ENCODE measurements at places on chromosomes 5 and 9.

DNA sequence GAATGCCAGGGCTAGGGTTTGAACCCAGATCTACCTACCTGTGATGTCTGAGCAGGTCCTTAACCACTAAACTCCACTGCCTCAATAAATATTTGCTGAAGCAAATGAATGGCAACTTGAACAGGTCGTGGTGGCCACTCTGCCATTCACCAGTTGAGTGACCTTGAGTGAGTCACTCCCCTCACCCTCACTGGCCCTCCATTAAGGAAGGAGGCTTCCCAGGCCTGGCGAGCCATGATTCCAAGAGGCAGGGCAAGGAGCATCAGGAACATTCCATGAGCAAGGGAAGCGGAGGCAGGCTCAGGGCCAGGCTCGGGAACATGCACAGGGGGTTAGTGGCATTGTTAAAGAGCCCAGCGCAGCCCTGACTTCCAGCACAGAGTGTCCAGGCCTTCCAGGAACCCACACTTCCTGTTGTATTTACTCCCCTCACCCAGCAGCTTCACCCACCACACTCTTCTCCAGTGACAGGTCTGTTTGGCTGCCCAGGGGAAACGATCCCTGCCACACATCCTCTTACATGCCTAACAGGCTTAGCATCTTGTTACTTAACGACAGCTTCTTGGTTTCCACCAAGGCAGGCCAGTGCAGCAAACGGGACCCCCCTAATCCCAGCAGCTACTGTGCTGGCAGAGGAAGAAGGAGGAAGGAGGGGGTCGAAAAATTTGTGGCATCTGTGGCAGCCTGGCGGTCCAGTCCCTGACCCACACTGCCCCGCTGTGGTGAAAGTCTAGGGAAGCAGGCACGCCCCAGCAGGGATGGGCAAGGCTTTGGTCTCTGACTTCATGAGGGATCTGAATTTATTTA is 43.7 kb upstream of the TTC1 start:
- peak; percentile 16 for DNase-seq

- no peak for DNase-seq
These were observed 65.1 kb downstream of the BASP1 start for GRCh38 chr5:17282283-17283120.

- DNase-seq = no peak
These were observed 617.0 kb upstream of the RORB start for GRCh38 chr9:73880101-73880500.

- no peak for DNase-seq
These were observed 37.7 kb upstream of the NEURL1B start for GRCh38 chr5:172603251-172603806.
